ENCODE measurements at places on chromosomes 6 and 20. TPM values are rescaled to one million over a fixed set of nuclear protein-coding genes. Genes with fewer than 3 reads are reported as not detected.

- DNase-seq: no peak
Observed at GRCh38 chr6:130027948-130028347, 9.6 kb downstream of the L3MBTL3 start.

- DNase-seq: no peak
Observed at GRCh38 chr6:107653183-107653580, 163.3 kb downstream of the SOBP start.

Gene OVOL2
- total RNA-seq: 4.4 TPM

GRCh38 chr6:168852376-168852884, 401.2 kb downstream of the THBS2 start:
- DNase-seq: no peak

DNA sequence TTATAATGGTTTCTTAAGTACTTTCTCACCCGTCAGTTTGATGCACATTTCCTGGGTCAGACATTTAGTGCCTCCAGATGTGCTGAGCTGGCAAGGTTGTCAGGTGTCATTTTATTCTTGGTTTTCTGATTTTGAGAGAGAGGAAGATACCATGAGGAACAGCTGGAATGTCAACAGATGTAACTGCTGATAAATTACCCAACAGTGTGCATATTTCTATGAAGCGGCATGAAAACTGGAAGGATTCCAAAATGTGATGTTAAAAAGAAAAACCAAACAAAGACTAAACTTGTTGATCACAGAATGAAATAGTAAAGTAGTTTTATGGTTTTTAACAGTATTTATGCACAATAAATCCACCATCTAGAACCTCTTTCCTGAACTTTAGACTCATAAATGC, 447.3 kb downstream of the HDGFL1 start:
- no peak for DNase-seq

DNA sequence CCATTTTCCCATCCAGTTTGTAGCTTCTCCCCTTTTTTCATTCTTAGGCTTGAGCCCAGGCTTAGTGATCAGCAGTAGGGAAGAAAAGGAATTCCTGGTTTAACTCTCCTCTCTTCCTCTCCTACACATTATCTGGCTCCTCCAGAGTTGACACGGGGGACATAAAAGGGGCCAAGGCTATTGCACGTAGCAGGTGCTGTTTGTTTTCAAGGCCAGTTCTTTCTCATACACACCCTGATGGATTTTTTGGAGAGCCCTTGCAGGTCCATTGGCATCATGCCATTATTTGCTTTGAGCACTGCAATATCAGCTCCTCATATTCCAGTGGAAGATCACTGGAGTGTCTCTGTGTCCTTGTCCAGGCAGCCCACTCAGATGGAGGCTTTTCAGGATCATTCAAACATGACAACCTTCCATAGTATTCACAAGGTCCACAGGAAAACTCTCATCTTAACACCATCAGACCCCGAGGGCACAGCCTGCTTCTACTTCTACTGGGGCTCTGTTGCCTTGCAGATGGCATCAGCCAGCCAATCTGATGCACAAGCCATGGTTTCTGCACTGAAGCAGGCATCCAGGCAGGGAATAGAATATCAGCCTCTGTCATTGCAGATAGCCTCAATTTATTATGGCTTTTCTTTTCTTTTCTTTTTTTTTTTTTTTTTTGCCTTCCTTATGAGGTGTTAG, 18.8 kb downstream of the PLCB4 start:
- no peak for DNase-seq

DNA sequence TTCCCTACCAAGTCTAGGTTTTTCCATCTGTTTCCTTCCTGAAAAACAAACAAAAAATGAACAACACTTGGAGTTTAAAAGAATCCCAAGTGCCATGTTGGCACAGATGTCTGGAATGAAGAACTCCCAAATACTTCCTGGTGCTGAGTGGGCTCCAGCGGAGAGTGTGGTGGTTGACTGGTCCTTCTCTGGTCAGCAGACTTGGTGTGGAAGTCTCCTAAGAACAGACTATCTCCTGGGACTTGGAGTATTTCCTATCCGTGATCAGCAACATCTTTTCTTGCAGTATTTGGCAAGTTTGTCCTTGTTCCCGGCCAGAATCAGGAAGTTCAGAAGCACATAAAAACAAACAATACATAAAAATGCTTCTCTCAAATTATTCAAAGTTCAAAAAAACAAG, 154.1 kb downstream of the MTFR2 start:
- DNase-seq: no peak

All from pancreas (tissue), 10 donors.